ENCODE measurements at places on chromosomes 5 and 9.

DNA sequence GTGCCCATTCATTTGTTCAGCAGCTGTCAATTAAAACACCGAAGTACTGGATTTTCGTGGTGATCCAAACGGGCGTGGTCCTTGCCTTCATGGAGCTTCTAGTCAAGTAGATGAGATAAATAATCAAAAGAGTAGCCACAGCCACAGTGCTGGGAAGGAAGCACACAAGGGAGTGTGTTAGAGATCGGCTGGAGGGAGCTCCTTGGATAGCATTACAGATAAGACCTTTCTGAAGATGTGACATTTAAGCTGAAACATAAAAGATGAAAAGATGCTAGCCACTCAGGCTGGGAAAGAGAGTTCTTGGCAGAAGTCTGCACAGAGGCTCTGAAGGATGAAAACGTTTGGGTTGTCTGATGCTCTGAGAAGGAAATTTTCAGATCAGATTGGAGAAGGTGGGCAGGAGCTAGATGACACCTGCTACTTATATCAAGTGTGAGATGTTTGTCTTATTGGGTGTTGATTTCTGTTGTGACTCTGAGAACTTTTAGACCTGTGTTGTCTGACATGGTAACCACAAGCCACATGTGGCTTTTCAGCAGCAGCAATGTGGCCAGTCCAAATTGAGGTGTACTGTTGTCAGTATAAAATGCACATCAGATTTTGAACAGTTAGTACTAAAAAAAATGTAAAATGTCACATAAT is 123.9 kb downstream of the TLE4 start:
- no peak for DNase-seq

DNA sequence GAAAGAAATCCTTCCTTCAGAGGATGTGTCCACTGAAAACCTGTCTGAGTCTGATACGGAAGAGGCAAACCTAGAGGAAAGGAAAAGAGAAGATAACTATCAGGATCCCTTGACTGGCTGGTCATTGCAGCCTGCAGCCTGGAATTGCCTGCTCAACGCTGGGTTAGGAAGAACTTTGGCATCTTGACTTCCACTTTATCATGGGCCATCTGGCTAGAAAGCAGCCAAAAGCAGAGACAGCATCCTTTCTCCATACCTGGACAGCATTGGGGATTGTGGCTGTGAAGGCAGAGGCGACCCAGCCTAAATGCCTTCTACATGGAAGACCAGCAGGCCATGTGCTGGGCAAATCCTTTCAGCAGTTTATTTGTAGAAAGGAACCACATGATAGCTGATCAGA is 58.7 kb upstream of the PTPN3 start:
- no peak for DNase-seq

DNA sequence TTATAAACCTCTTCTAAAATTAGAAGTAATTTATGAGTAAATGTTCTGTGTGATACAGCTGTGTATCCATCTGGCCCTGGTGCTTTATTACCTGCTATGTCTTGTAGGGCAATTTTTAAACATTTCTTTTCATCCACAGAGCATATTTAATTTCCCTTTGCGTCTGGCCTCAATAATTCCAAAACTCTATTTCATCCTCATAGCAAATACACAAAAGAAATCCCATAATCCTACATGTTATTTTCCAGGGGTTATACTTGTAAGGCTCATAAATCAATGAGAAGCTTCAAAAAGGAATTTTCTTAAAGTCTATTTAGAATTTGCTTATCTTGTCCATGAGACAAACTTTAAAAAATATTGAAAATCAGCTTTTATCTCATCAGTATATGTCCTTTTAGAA is 167.0 kb downstream of the TTC39B start:
- DNase-seq = no peak

DNA sequence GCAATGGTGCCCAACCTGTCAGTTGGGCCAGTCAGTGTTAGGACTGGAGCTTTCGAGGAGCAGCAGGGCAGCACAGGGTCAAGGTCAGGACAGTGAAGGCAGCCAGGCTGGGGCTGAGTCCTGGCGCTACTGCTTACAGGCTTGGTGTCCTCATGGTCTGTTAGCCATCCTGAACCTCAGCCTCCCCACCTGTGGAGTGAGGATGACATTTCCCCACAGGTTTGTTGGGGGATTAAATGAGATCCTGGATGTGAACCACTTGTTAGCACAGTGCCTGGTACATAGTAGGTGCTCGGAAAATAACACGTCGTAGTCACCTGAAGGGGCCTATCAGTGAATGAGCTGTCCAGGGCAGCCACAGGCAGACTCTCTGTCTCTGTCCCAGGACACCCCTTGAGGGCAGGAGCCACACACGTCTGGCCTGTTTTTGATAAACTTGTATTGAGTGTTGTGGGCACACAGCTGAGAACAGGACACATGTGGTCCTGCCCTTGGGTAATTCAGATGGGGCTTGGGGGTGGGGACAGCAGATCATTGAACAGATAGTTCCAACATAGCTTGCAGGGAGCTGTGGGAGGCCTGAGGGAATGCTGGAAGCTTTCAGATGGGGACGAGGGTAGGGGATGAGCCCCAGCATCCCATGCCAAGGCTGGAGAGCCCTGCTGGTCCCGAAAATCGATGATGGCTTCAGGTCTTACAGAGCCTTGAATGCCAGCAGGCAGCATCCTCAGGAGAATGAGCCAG is 69.3 kb downstream of the AMBP start:
- DNase-seq = no peak

DNA sequence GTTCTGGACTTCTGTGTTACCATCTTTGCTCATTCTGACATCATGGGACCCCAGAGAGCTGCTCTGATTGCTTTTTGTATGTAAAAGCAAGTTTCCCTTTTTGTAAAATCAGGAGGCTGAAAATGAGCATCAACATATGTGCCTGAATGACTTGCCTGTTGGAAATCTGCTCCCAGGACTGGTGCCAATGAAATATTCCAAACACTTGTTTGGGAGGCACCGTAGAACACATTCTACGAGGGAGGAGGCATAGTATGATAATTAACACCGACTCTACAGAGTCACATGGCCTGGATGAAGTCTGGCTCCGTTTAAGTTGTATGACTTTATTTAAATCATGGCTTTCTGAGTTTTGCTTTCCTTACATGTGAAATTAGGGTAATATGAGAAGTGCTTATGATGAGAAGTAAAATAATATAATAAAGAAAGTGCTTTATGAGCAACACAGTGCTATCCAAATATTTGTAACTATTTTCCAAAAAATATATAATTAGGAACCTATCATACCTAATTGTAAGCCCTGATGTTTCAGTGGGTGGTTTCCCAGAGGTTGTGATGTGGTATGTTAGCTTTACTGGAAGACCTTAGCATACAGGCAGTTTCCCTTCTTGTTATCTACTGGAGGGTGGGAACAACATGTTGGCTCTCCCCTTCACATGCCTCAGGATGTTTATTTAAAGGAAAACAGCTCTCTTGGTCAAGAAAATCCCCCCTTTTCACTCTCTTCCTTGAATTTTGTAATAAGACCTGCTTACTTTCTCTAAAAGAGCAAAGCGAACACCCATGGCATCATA is 238.1 kb downstream of the FBXL7 start:
- DNase-seq = peak; percentile 72

- no peak for DNase-seq
Observed at GRCh38 chr5:17907094-17907493, 272.8 kb downstream of the TAF11L14 start.
